ENCODE measurements at places on chromosomes 2 and 18. TPM values are rescaled to one million over a fixed set of nuclear protein-coding genes. Genes with fewer than 3 reads are reported as not detected.

KCNE4 gene
- total RNA-seq = not detected

ZEB2 gene
- 58.2 TPM for total RNA-seq

PTPRN gene
- 1.7 TPM for total RNA-seq

IL1R1 gene
- total RNA-seq = 14.3 TPM

GRCh38 chr2:230713331-230714135 is 891 bp downstream of the CAB39 start:
- peak overlapping the region; percentile 94 for H3K4me3 ChIP-seq
- peaks cover 16% of the 10 kb centered on the region for H3K36me3 ChIP-seq
- H3K27me3 ChIP-seq = no peaks in the 10 kb centered on the region

DNA sequence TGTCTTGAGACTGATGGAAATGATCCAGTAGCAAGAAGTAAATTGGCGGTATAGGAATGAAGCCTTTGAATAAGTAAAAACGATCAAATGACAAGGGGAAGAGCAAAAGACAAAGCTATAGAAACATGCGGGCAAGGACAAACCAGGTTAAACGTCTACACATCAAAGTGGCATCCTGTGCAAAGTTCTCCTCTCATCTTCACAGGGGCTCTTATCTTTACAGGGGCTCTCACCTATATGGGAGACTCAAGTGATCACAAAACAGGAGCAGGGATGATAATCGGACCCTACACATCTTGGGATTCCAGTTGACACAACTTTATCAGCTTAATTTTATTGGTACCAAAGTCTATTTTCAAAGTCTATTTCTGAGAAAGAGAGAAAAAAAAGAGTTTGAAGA is 1778.9 kb upstream of the CELF4 start:
- H3K36me3 ChIP-seq = no peaks in the 10 kb centered on the region
- H3K27me3 ChIP-seq = no peaks in the 10 kb centered on the region
- no peak overlapping the region for H3K27ac ChIP-seq
- no peaks in the 10 kb centered on the region for H3K4me1 ChIP-seq
- H3K4me3 ChIP-seq = no peak overlapping the region
- no peak for DNase-seq

DNA sequence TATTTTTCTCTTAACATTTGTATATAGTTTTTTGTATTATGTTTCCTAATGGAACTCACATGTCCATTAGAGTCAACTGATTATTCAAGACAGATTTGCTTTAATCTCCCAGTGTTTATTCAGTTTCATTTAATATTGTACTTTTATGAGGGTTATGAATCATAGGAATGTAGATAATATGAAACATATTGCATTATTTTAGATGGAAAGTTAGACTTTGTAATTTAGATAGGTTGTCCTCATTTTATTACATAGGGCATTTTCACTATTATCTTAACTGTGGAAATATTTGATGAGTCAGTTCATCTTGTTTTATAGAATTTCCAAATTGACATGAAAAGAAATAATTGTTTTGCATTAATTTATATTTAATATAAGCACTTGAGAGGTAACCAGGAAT is 240.8 kb downstream of the PLCL1 start:
- H3K27ac ChIP-seq = no peak overlapping the region
- peaks cover 2% of the 10 kb centered on the region for H3K36me3 ChIP-seq
- no peak overlapping the region for H3K4me3 ChIP-seq
- DNase-seq = no peak
- no peaks in the 10 kb centered on the region for H3K27me3 ChIP-seq
- H3K4me1 ChIP-seq = peaks cover 33% of the 10 kb centered on the region

DNA sequence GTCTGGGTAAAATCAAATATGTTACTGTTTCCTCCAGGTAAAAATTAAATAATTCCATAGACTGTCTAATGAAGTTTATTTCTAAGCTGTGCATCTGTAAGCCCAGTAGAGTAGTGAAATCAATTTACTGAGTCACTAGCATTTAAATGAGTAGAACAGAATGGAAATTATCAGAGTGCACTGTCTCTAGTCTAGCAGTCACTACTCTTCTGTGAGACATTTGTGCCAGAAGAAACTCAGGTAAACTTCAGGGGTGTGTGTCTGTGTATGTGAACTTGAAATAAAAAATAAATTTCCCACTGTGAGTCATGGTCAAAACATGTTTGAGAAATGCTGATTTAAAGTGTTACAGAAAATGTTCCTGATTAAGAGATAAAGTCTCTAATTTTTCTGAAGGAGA is 146.4 kb downstream of the RIF1 start:
- H3K36me3 ChIP-seq = peaks cover 4% of the 10 kb centered on the region
- DNase-seq = no peak
- peaks cover 9% of the 10 kb centered on the region for H3K4me1 ChIP-seq
- no peak overlapping the region for H3K4me3 ChIP-seq
- H3K27me3 ChIP-seq = no peaks in the 10 kb centered on the region

GRCh38 chr2:98460573-98461497 is 16.2 kb downstream of the INPP4A start:
- H3K4me3 ChIP-seq = peak overlapping the region; percentile 72
- H3K27ac ChIP-seq = peak overlapping the region; percentile 90
- H3K4me1 ChIP-seq = peaks cover 91% of the 10 kb centered on the region
- peak; percentile 83 for DNase-seq
- no peaks in the 10 kb centered on the region for H3K27me3 ChIP-seq

GRCh38 chr2:231655488-231655887 is 52.8 kb upstream of the PTMA start:
- no peak for DNase-seq
- H3K27ac ChIP-seq = no peak overlapping the region
- H3K4me1 ChIP-seq = no peaks in the 10 kb centered on the region
- H3K36me3 ChIP-seq = no peaks in the 10 kb centered on the region
- H3K4me3 ChIP-seq = no peak overlapping the region
